ENCODE measurements at places on chromosomes 1 and 21. TPM values are rescaled to one million over a fixed set of nuclear protein-coding genes. Genes with fewer than 3 reads are reported as not detected.

GBP6 gene
- total RNA-seq, result 0.46 TPM

AURKAIP1 gene
- 61.4 TPM for total RNA-seq

DNA sequence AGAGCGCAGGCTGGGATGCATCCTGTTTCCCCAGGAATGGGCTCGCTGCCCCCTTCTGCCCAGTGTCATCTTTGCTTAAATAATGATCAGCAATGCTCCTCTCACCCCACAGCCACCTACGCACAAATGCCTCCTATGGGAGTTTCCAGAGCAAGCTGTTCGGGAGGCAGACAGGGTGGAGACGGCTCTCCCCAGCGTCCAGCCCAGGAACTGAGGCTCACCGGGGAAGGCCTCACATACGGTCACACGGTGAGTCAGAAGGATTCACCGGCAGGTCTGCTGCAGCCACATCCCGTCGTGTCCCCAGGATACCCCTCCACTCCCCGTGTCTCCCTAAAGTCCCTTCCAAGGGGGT, 40.3 kb upstream of the RUNX3 start:
- peak; percentile 54 for DNase-seq

- DNase-seq, result peak; percentile 50
Observed at GRCh38 chr1:153587314-153587713, 21.7 kb upstream of the S100A2 start.

DNA sequence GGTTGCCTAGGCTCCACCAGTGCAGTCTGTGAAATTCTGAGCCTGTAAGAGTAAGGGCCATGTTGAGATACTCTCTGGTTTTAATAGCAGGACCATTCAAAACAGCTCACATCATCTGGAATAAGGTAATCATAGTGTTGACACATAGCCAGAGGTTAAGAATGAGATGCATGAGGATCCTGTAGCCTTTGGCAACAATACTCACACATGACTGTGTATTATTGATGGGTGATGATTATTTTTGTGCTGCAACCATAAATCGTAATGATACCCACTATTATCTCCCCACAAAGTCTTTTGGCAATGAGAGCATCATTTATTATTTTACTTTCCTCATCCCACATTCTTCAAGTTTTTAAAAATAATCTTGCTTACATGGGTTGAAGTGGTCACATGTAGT, 35.5 kb downstream of the KCNK2 start:
- no peak for DNase-seq

HOOK1 gene
- total RNA-seq, result 4.2 TPM

DNA sequence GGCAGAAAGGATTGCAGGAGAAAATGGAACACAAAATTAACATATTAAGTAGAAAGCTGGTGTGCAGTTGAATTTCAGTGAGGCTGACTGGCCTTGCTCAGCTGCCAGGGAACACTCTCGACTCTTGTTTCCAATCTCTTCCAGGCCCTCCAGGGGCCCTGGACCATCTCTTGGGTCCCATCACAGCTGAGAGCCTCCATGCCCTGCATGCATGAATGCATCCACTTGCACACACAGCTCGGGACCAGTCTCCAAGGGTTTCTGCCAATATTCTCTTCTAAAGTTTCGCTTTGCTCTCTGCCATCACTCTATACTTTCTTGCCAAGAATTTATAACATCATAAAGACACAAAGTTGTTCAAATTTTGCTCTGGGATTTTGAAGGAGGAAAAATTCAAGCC, 200.3 kb downstream of the DSCAM start:
- no peak for DNase-seq

DNA sequence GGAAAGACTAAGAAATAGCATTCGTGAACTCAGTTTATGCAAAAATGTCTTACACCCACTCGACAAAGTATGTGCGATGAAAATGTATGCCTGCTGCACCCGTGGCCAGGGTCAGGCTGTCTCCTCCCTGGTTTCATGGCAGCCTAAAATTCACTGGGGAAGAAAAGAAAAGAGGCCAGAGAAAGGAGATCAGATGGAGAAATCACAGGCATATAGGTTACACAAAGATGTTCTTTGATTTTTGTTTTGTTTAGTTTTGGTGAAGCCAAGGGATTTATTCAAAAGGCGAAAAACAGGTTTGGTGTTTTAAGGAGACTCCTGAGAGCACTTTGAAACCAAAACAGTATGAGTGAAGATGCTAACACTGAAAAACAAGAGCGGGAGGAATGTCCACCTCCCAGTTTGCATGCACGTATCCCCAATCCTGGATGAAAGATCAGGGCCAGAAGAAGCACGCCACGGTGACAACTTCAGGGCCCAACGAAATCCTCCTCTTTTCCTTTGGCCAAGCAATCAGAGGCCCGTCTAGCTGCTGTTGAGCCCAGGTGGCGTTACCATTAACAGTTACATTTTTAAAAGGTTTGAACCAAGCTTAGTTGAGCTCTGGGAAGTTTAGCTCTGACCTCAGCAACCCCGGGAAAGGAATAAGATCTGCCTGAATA, 992 bp upstream of the SSX2IP start:
- no peak for DNase-seq

DNA sequence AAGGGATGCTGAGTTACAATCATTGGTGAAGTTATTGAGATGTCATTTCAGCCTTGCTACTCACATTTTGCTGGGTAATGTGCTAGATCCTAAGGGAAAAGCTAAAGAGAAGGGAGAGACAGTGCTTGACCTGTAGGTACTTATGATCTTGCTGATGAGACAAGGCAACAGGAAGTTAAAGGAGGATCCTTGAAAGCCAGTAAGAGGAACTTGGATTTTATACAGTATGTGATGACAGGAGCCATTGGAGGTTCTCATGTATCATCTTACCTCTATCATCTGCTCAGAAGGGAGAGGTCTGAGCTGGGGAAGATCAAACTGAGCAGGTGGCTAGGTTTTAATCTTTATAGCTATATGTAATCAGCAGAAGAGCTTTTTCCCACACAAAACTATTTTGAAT, 6.3 kb downstream of the APOBEC4 start:
- no peak for DNase-seq
